ENCODE measurements at places on chromosomes 7 and 10.

- no peak for DNase-seq
These were observed 282.6 kb downstream of the AUTS2 start for GRCh38 chr7:69880840-69881239.

GRCh38 chr10:30702860-30703259 lies 73.3 kb upstream of the LYZL2 start:
- DNase-seq = no peak

DNA sequence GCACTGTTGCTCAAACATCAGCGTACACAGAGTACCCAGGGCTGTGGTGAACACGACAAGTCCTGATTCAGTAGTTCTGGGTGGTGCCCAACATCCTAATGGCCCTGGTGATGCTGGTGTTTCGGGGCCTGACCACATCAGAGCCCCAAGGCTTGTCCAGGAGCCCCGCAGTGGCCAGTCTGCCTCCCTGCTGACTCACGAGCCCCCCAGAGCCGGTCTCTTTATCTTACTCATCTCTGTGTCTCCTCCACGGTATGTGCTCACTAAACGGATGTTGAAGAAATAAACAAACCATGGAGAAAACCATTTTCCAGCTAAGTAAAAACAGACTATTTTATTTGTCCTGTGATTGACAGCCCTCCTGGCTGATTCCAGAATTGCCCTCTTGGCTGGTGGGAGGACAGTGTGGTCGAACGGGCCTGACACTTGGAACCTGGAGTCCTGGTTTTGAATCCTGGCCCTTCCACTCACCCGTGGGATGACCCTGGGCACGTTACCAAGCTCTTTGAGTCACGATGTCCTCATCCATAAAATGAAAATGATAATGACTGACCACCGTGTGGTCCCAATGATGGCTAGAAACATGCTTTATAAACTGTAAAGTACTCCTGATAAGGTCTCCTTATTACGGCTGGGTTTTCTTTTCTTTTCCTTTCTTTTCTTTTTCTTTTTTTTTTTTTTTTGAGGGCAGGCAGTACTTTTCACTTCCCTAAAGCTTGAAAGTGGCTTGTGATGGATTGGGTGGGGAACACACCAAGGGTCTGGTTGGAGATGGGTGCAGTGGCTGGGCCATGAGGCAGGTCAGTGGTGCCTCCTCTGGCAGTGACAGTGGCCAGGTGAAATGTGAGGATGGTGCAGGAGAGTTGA lies 5.7 kb downstream of the HIP1 start:
- no peak for DNase-seq

- no peak for DNase-seq
These were observed 163.1 kb downstream of the MAGI2 start for GRCh38 chr7:79290398-79290797.

- no peak for DNase-seq
These were observed 562.7 kb downstream of the PTPRN2 start for GRCh38 chr7:158024881-158025280.

Data from CD4-positive, alpha-beta T cell treated with Interleukin-4 for 4 hours (primary cell).